ENCODE measurements at places on chromosomes 12 and 14. TPM values are rescaled to one million over a fixed set of nuclear protein-coding genes. Genes with fewer than 3 reads are reported as not detected.

OR6C2 gene
- total RNA-seq = not detected

DNA sequence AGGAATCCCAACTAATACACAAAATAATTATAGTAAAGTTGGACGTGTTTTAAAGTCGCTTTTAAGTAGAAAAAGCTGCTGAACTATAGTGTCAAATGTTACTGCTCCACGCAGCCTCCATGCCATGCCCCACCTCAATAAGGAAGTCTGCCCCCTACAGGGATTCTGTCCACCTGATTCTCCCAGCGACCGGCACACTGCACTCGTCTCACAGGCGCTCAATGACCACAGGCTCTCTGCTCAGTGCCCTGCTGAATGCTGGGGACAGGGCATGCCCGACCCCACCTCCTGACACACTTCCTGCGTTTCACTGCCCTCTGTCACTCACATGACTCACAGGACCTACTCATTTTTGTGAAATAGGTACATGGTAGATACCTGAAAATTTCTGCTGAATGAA, 48.9 kb downstream of the BDKRB1 start:
- no peak overlapping the region for H3K4me3 ChIP-seq
- H3K27me3 ChIP-seq = no peaks in the 10 kb centered on the region
- peaks cover 41% of the 10 kb centered on the region for H3K36me3 ChIP-seq
- H3K27ac ChIP-seq = no peak overlapping the region

LGALS3 gene
- total RNA-seq = 242 TPM

SARNP gene
- 49.0 TPM for total RNA-seq

DNA sequence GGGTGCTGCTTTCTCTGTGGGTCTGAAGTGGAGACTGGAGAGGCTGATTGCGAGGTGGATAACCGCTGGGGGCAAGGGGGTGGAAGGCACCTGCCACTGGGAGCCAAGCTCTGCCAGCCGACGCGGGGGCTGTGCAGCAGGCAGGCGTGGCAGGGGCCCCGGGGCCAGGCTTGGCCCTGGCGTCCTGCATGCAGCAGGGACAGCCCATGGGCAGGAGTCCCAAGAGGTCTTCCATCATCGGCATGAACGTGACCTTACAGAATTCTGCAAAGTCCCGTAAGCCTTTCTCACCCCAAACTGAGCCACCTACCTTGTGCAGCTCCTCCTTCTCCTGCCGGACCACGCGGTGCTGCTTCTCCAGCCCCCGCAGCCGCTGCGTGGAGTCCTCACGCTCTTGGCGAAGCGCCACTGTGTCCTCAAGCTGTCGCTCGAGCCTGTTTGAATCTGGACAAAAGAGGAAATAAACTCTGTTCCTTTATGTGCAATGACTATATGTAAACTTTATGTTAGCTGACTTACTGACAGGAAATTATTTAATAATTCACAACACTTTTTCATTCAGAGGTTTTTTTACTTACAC, 51.3 kb downstream of the AMN start:
- H3K36me3 ChIP-seq = peaks cover 100% of the 10 kb centered on the region
- H3K4me1 ChIP-seq = no peaks in the 10 kb centered on the region
- no peaks in the 10 kb centered on the region for H3K27me3 ChIP-seq
- H3K4me3 ChIP-seq = no peak overlapping the region

- H3K36me3 ChIP-seq = no peaks in the 10 kb centered on the region
- H3K27ac ChIP-seq = no peak overlapping the region
- H3K4me3 ChIP-seq = peak overlapping the region; percentile 36
- peaks cover 48% of the 10 kb centered on the region for H3K4me1 ChIP-seq
- DNase-seq = peak; percentile 89
Measured at GRCh38 chr12:48995086-48995879, 3.9 kb downstream of the DDN start.

ALX1 gene
- total RNA-seq = not detected

- H3K4me1 ChIP-seq = no peaks in the 10 kb centered on the region
- DNase-seq = no peak
- no peak overlapping the region for H3K4me3 ChIP-seq
- no peaks in the 10 kb centered on the region for H3K36me3 ChIP-seq
Measured at GRCh38 chr14:42719391-42719790, 1112.7 kb downstream of the LRFN5 start.

FBLN5 gene
- total RNA-seq = 112 TPM

DNA sequence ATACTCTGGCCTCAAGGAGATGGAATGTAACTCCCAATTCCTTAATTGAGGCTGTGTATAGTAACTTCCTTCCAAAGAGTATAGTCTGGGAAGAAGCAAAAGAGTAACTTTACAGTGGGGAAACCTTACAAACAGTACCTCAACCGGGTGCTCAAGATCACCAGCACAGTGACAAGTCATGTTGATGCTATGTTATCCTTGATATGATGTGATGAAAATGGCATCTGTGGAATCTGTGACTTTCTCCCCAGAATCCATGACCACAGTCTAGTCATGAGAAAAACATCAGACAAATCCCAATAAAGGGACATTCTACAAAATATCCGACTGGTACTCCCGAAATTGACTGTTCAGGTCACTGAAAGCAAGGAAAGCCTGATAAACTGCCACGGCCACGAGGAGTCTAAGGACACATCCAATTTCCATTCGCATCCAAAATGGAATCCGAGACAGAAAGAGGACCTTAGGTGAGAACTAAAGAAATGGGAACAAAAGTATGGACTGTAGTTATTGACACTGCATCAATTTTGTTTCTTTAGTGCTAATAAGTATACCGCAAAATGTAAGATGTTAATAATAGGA, 97.3 kb upstream of the FRMD6 start:
- H3K36me3 ChIP-seq = no peaks in the 10 kb centered on the region
- no peak for DNase-seq
- H3K4me3 ChIP-seq = no peak overlapping the region
- no peak overlapping the region for H3K27ac ChIP-seq
- H3K27me3 ChIP-seq = no peaks in the 10 kb centered on the region
- H3K4me1 ChIP-seq = no peaks in the 10 kb centered on the region

DNA sequence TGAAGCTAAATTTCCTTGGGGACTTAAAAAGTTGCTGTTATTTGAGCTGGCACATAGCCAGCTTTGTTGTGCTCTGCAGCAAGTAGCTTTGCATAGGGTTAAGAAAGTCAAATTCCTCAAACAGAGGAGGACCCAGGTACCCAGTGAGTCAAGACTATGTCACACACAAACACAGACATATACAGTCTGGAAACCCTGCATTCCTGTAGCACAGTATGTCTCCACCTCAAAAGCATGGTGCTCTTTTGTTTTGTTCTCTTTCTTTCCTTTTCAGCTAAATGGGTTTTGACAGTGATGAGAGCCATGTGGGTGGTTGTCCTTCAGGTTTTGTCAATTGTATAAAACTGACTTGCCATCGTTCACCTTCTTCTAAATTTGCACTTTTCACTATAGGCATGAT, 179.6 kb upstream of the DIO2 start:
- H3K27me3 ChIP-seq = no peaks in the 10 kb centered on the region
- H3K4me3 ChIP-seq = no peak overlapping the region
- DNase-seq = no peak
- no peak overlapping the region for H3K27ac ChIP-seq
- H3K4me1 ChIP-seq = no peaks in the 10 kb centered on the region

ANGEL1 gene
- total RNA-seq = 9.6 TPM

IFNG-AS1 gene
- not detected for total RNA-seq

FOXN4 gene
- total RNA-seq = 0.41 TPM

DNA sequence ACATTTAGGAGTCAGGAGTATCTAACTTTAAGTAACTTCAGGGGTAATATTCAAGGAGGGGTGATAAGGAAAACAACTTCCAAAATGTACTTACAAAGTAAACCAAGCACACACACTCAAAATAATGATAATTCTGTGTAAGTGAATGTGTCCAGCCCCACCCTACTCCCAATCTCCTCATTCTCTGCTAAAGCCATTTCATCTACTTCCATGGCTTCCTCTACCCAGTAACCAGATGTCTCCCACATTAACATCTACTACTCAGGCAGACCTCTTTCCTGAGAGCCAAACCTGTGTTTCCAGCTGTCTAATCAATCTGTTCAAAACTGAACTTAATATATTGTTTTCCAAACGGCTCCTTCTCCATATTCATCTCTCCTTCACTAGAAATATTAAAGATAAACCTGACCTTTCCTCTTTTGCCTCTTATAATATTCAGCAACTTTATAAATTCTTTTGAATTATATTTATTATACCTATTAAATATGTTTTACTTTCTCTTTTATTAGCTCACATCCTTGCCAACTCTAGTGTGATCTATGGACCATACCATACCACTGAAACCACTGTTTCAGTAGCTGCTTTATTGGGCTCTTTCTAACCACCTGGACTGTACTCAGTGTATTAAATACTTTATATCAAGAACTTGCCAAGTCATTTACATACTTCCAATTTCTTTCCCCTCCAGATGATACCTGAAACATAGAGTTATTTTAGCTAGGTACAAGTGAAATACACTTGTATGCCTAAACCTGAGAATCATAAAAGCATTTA, 170.7 kb downstream of the PPFIA2 start:
- no peaks in the 10 kb centered on the region for H3K4me1 ChIP-seq
- no peak overlapping the region for H3K4me3 ChIP-seq
- no peak for DNase-seq
- no peaks in the 10 kb centered on the region for H3K27me3 ChIP-seq
- no peak overlapping the region for H3K27ac ChIP-seq
- H3K36me3 ChIP-seq = no peaks in the 10 kb centered on the region

LTB4R2 gene
- total RNA-seq = 2.5 TPM

GRCh38 chr14:75469164-75469563, 41.3 kb downstream of the JDP2 start:
- peak; percentile 64 for DNase-seq
- peak overlapping the region; percentile 77 for H3K27ac ChIP-seq
- H3K4me1 ChIP-seq = peaks cover 34% of the 10 kb centered on the region
- peaks cover 24% of the 10 kb centered on the region for H3K36me3 ChIP-seq
- no peak overlapping the region for H3K4me3 ChIP-seq

DNA sequence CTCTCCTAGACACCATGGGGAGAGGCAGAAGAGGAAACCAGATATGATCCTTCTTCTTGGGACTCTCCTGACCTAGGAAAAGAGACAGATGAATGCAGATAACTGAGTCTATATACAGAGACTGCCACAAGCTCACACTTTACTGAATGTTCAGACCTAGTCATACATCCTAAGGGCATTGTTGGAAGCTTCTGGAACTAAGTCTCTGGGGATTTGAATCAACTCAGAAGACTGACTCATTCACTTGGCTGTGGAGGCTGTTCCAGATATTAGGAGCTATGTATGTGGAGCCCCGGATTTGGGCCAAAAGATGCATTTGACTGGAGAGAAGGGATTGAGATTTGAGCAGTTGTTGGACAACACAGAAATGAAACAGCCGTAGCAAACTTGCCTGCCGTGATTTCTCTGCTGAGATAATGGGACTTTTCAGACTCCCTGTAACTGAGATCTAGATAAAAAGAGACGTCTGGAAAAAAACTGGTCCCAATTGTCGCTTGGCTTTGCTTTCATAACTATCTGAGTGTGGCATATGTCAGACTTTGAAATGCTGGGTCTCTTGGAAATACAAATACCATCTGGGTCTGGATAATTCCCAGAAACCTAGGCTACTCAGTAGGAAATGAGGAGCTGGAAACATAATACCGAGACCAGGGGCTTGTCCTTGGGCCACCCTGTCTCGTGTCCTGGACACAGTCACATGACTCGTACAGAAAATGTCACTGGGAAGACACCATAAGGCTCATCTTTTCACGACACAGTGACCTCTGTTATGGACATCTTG, 396.8 kb downstream of the NUAK1 start:
- H3K4me1 ChIP-seq = peaks cover 21% of the 10 kb centered on the region
- peak overlapping the region; percentile 5 for H3K27ac ChIP-seq
- no peaks in the 10 kb centered on the region for H3K27me3 ChIP-seq
- no peak for DNase-seq
- H3K4me3 ChIP-seq = no peak overlapping the region
